ENCODE measurements at places on chromosomes 11 and 22. TPM values are rescaled to one million over a fixed set of nuclear protein-coding genes. Genes with fewer than 3 reads are reported as not detected.

The BATF2 gene
- 0.98 TPM for total RNA-seq

The NXPE2 gene
- not detected for total RNA-seq

The ANO3 gene
- total RNA-seq = 0.35 TPM

The MYOD1 gene
- not detected for total RNA-seq

The CRYBA4 gene
- not detected for total RNA-seq

GRCh38 chr11:129374081-129374992 lies 1.3 kb upstream of the BARX2 start:
- DNase-seq = no peak

DNA sequence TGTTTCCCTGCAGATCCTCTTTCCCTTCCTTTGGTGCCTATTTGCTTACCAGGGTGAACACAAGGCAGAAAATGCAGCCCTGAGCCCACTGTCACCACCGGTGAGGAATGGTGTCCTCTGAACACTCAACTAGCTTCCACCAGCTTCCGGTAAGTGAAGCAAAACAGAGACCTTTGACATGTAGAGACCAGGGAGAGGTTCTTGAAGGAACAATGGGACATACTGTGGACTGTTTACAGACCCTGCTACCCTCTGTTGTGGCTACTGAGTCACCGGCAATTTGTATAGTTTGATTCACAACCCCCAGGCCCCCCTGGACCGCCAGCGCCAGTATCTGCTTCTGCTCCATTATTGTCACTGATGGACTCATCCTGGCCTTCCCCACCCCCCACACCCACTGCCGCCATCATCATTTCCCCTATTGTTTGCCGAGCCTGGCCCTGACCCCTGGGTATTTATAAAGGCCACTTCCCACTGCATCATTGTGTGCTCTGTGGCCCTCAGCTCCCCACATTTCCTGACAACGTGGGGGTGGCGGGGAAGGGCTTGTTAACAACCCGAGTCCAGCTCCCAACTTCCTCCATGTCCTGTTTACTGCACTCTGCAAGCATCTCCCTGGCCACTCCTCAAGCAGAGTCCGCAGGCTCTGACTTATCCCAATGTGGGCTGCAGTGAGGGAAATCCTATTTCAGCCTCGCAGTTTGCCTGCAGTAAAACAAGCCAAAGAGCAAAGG lies 252.9 kb downstream of the ETS1 start:
- DNase-seq = no peak

GRCh38 chr11:64044730-64045393 lies 9.1 kb downstream of the FLRT1 start:
- no peak for DNase-seq

DNA sequence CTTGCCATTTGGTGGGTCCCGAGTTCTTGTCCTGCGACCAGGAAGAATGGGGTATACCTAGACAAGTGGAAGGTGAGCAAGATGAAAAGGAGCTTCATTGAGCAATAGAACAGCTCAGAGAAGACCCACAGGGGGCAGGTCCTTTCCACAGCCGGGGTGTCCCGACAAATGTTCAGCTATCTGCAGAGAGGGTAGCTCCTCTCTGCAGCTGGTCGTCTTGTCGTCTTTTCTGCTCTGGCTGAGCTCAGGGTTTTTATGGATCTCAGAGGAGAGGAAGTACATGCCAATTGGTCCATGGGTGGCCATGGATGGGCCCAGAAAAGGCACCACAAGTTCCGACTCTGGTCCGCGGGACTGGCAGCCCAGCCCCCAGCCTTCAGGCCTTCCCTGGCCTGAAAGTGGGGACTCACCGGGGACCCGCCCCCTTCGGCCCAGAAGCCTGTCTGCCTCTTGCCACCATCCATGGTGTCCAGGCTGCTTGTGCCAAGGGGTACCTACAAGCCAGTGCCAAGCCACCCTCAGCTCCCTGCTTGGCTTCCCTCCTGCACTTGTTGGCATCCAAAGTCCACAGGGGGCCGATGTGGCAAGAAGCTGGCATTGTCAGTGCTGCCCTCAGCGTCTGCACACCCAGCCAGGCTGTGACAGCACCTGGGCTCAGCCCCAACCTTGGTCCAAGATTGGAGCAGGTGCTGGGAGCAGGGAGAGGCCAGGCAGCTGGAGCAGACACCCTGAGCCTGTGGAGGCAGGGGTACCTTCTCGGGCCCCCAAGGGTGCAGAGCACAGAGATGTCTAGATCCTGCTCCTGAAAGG lies 438.9 kb downstream of the TBC1D22A start:
- DNase-seq = no peak

- DNase-seq = no peak
Observed at GRCh38 chr11:3133261-3134217, 31.6 kb downstream of the OSBPL5 start.

- DNase-seq = no peak
Observed at GRCh38 chr11:12109591-12110196, 696 bp upstream of the MICAL2 start.

DNA sequence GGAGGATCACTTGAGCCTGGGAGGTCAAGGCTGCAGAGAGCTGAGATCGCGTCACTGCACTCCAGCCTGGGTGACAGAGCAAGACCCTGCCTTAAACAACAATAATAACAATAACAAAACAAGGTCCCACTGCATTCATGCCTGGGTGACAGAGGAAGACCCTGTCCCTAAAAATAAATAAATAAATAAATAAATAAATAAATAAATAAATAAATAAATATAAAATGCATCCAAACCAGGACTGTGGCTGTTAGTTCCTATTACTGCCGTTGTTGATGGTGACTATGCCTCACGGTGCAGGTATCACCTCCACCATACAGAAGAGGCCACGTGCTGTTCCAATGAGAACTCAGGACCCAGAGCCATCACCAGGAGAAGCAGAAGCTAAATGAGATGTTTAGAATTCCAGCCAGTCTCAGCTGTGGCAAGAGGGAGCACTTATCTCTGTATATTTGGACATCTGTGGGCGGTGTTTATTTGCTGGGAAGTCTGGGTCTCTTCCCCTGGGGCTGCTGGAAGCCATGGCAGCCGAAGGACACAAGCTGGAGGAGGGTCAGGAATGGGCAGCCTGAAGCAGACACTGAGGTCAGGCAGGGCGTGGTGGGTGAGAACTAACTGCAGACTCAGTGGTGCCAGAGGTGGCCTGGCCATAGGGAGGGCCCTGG lies 21.6 kb downstream of the C11orf86 start:
- no peak for DNase-seq

GRCh38 chr11:31264834-31265233 lies 104.7 kb downstream of the DCDC1 start:
- no peak for DNase-seq

DNA sequence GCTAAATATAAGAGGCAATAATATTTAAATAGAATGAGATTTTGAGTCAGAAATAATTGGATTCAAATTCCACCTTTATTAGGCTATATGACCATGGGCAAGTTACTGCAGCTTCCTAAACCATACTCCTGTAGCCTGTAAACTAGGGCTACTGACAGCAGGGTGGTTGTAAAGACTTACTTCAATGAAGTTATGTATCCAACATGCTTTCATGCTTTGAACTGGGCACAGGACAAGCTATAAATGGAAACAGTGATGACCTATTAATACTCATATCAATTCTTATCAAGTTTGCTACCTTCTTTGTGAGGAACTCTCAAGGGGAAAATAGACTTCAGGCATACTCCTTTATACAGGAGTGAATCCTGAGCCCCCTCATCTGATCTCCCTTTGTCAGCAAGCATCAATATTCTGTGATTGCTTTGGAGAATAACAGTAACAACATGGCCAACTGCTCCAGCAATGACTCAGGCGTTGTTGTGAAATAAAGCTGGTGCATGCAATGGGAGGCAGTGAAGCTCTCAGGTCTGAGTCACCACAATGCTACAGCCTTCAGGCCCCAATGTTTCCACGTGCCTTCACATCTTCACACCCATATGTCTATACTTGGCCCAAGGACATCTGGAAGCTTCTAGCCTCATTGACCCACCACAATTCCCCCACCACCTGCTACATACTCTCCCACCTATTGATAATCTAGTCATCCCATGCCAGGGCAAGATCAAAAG lies 102.5 kb downstream of the KCNA4 start:
- no peak for DNase-seq

- DNase-seq = no peak
Observed at GRCh38 chr11:34249439-34249838, 108.4 kb downstream of the ABTB2 start.

DNA sequence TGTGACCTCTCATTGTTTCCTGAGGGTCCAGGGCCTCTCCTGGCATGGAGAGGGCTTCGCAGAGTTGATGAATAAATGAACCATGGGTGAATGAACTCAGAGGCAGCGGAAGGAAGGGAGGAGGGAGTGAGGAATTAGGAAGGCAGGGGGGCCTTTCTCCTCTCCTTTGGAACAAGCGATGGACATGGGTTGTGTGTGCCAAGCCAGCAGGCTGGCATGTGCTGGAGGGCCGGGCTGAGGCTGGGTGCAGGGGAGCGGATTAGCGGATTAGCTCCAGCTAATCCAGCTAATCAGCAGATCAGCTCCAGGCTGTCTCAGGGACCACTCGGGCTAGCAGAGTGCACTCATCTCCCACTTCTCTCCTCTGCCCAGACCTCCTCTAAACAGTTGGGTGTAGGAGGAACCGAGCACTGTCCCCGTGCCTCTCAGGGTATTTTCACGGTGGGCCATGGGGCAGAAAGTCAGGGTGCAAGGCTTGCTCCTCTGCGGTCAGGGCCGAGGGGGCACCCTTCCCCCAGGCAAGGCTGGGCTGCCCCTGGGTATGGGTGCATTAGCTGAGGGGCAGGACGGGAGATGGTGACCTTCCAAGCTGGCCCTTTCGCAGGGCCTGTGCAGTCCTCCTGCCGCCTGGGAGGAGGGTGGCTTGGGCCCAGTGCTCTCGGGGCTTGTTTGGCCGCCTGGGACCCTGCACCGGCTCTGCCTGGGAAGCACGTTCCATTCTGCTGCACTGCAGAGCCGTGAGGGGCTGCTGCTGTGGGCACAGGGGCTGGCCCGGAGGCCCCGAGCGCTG lies 120.3 kb upstream of the B3GAT1 start:
- DNase-seq = no peak

GRCh38 chr11:43920598-43921419 lies 21.6 kb upstream of the C11orf96 start:
- DNase-seq = no peak

GRCh38 chr22:41487037-41487935 lies 18.4 kb downstream of the ACO2 start:
- no peak for DNase-seq

DNA sequence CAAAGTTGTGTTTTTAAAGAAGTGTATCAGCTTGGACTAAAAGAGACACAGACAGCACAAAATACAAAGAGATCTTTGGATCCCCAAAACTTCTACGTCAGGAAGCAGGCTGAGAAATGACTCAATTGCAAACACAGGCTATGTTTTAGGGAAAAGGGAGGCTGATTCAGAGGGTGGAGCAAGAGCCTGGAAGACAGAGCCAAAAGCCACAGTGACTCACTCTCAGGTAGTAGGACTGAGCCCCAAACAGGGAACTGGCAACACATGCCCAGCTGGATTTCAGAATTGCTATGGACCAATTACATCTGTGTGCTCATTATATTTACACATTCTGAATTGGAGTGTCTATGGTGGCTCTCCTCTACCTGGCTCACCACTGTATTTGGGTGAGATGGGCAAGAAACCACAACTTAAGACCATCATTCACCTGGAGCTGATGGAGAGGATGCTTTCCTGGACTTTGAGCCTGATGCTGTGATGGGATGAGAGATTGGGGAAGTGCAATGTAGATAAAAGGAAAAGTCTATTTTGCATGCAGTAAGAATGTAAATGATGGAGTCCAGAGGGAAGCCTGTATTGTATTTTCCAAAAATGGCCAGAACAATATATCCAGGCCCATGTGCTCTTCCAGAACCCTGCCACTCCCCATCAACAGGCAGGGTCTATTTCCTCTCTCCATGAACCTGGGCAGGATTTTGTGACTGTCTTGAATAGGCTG lies 20.8 kb upstream of the LINC01488 start:
- DNase-seq = no peak

GRCh38 chr22:48941033-48941902 lies 886.4 kb downstream of the BRD1 start:
- no peak for DNase-seq

DNA sequence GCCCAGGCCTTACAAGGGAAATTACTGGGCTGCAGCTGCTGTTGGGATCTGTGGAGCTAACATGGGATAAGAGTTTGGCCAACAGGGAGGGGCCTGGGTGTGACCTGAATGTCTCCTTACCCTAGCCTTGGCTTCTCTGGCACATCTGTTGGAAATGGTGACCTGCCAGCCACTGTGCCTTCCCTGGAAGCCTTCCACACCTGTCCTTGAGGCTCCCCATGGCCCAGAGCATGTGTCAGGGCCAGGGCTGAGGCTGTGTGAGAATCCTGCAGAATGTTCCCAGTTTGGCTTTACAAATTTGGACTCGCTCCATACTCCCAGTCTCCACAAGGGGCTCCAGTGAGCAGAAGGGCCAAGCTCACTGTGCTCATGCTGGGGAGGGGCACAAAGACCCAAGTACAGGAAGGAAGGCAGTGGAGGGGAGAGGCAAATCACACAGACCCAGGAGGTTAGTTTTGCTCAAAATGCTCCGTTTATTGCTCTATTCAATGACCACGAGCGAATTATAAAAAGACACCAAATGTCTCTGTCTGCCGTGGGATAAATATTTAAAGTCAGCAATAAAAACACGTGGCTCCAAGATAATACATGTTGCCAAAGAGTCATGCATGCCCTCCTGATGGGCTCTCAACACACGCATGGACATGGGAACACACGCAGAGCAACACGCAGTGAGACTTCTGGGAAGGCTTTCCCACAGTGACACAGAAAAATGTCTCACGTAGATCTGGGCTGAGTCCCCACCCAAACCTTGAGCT lies 1.7 kb upstream of the IGSF22 start:
- DNase-seq = no peak

GRCh38 chr11:1359556-1359955 lies 30.2 kb upstream of the BRSK2 start:
- no peak for DNase-seq

DNA sequence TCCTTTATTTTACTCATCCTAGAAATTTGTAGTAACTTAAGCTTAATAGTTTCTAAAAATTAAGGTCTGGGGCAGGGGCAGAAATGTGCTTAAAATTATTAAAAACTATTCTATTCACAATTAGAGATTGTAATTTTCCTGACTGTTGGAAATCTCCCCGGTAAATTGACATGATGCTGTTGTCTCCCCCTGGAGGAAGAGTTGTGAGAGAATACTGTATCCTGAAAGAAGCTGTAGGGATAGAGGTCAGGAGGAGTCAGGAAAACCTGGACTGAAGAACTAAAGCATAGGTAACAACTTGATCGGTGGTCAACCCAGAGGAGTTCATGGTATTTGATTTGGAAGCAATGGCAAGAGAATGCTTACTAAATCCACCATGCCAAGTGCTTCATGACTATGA lies 16.2 kb upstream of the ESAM start:
- DNase-seq = no peak
